ENCODE measurements at places on chromosomes 1 and 21.

GRCh38 chr1:30974536-30974935 is 66.0 kb upstream of the SDC3 start:
- DNase-seq, result no peak

GRCh38 chr1:10673109-10673711 is 123.2 kb downstream of the CASZ1 start:
- no peak for DNase-seq

DNA sequence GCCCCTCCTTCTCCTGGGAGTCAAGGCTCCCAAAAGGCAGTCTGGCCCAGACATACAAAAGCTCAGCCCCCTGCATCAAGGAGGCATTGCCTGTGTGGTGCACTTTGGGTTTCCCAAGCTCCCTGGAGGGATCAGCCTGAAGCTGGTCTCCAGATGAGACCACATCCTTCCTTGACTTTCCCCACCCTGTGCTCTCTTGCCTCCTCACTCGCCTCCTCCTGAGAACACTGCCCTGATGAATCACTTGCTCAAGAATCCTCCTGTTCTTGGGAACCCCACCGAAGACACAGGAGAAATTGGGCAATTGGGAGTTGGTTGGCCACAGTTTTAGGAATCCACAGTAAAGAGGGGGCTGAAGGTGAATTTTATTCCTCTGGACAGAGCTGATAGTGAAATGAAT is 34.8 kb upstream of the LYST start:
- no peak for DNase-seq

- no peak for DNase-seq
Observed at GRCh38 chr21:43737158-43737950, 18.4 kb downstream of the PDXK start.

DNA sequence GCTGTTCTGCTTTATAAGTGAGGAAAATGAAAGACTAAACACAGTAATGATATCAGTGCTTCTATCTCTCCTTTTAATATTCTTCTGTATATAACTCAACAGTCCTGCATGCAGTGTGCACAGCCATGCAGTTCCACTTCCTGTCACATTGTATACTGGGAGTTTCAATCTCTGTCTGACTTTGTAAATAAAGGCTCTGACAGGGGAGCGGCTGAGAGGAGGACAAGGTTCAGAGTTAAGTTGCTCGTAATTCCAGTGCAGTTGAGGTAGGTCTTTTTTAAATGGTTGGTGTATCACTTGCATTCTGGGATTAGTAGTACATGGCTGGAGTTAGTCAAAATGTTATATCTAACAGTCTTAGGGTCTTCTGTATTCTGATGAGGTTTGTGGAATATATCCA is 264.5 kb downstream of the OLFM3 start:
- no peak for DNase-seq

DNA sequence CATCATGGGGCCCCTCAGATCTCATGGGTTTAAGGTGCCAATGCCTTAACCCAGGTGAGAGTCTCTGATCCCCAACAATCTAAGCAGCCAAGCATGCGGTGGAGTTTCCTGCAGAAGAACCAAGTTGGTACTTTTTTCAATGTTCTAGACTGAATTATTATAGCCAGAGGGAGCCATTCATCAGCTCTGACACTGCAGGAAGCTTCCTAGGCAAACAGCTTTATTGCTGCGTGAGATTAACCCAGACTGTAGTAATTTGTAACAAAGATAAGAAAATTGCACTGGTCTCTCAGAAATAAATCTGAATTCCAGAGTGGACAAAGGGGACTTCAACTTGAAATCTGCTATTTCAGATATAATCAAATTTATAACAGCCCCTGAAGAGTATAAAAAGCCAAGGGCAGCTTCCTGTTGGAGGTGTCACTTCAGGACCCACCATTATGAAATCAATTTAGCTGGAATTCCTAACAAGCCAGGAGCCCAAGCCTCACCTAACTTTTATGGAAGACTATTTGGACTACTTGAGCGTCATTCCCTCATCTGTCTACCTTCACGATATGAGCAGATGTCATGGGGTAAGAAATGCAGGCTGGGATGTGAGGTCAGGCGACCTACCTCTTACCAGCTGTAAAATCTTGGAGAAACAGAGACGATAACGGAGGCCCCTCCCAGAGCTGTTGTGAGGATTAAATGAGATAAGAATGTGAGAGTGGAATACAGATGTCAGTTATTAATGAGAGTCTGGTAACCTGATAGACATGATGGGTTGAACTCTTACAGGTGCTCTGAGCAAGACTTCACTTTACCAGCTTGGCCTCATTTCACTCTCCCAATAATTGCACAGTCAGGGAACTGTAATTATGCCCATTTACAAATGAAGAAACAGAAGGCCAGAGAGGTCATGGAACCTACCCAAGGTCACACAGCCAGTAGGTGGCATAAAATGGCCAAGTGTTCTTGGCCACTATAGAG is 135.1 kb downstream of the RRAGC start:
- DNase-seq, result no peak

DNA sequence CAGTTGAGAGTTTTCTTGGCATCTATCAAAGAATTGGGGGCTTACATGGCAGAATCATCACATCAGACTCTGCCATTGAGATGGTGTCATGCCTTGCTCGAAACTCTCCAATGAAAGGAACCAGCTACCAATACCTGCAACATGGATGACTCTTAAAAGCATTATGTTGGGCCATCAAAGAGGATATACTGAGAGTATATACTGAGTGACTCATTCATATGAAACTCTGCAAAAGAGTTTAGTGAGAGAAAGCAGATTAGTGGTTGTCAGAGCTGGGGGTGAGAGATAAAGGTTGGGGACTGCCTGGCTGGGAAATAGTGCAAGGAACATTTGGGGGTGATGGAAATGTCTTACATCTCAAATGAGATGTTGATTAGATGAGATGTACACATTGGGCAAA is 14.7 kb upstream of the HMGB4 start:
- DNase-seq, result no peak

- no peak for DNase-seq
Observed at GRCh38 chr1:36572906-36573305, 90.2 kb upstream of the CSF3R start.

GRCh38 chr1:58895559-58896145 is 111.8 kb upstream of the JUN start:
- DNase-seq, result no peak

- no peak for DNase-seq
Observed at GRCh38 chr1:111332190-111332589, 41.5 kb downstream of the CHIA start.

GRCh38 chr1:1144122-1144842 is 28.4 kb upstream of the C1orf159 start:
- DNase-seq, result no peak

GRCh38 chr1:59690171-59690930 is 124.4 kb upstream of the HOOK1 start:
- no peak for DNase-seq

- no peak for DNase-seq
Observed at GRCh38 chr1:206501881-206502280, 5.5 kb upstream of the RASSF5 start.

DNA sequence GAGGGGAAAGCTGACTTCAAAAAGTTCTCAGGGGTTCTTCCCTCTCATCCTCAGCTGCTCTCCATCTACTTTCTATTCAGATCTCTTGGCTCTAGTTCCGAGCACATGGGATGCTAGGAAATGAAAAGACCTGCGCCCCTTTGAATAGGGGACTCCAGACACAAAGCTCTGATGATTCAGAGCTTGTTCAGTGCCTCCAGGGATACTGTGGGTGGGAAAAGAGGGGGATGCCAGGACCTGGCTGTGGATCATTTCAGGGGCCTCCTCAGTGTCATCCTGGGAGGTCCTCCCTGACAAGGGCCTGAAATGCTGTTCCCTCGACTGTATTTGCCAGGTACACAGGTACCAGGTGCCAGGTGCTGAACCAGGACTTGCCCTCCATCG is 943 bp upstream of the KIAA0040 start:
- DNase-seq, result peak; percentile 39

DNA sequence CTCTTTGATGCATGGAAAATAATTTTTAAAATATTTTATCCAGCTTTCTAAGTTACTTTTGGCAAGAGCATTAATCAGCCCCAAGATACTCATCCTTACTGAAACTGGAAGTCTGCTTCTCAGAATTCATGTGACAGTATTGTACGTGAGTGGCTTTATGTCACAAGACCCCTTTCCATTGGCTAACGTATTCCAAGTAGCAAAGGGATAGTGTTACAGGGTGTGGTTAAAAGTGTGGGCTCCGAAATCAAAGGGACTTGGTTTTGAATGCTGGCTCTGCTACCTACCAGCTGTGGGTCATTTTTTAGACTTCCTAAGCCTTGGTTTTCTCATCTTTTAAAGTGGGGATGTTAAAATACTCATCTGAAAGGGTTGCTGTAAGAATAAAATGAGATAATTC is 91.7 kb downstream of the RHOU start:
- no peak for DNase-seq

- no peak for DNase-seq
Observed at GRCh38 chr1:56334047-56334446, 245.3 kb downstream of the PLPP3 start.

- no peak for DNase-seq
Observed at GRCh38 chr1:39324888-39325287, 120.4 kb downstream of the MACF1 start.

GRCh38 chr1:225533238-225533637 is 105.4 kb upstream of the LBR start:
- no peak for DNase-seq

DNA sequence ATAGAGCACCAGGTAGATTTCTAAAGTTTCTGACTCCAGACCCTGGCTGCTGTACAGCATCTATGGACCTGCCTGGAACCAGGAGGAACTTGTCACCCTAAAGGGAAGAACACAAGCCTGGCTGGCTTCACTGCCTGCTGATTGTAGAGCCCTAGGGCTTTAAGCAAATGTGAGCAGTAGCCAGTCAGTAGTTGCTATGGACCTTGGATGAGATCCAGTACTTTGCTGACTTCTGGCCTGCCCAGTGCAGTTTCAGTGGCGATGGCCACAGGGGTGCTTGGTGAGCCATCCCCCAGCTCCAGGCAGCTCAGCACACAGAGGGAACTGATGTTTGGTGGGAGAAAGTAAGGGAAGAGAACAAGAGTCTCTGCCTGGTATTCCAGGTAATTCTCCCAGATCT is 68.4 kb downstream of the ATP6V1G3 start:
- DNase-seq, result no peak

- no peak for DNase-seq
Observed at GRCh38 chr1:239802275-239802674, 289.4 kb upstream of the FMN2 start.
